ENCODE measurements at places on chromosomes 12 and 14. TPM values are rescaled to one million over a fixed set of nuclear protein-coding genes. Genes with fewer than 3 reads are reported as not detected.

Gene PTPN6
- 0.88 TPM for total RNA-seq

Gene TPH2
- total RNA-seq: not detected

Gene C12orf54
- not detected for total RNA-seq

Gene STON2
- total RNA-seq: 0.11 TPM

Gene CALM1
- total RNA-seq: 199 TPM

Gene SLC7A7
- total RNA-seq: 0.16 TPM

Gene ETV6
- total RNA-seq: 7.2 TPM

Gene ACSS3
- total RNA-seq: 12.5 TPM

Gene NRIP2
- total RNA-seq: not detected
